ENCODE measurements at places on chromosomes 1 and 21. TPM values are rescaled to one million over a fixed set of nuclear protein-coding genes. Genes with fewer than 3 reads are reported as not detected.
A peak's percentile ranks its signal among the peaks of the same experiment; 100 is the strongest.

- DNase-seq: no peak
Observed at GRCh38 chr1:41738475-41738874, 180.2 kb downstream of the HIVEP3 start.

DNA sequence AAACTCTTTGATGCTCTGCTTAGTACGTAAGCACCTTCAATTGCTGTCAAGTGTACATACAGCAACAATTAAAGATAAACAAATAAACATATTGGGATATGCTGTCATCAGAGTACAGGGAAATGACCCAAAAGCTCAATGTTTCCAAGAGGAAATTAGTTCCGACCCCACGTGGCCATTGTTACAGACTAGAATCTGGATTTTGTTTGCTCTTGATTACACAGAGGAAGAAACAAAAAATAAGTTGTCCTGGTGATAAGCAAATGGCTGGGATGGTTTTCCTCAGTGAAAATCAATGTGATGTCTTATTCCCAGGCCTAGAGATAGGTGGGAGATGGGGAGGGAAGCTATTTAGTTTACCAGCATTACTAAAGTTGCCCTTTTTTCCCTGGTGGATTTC, 113.0 kb upstream of the UBE2U start:
- DNase-seq: no peak

The CRYBG2 gene
- 7.0 TPM for total RNA-seq

DNA sequence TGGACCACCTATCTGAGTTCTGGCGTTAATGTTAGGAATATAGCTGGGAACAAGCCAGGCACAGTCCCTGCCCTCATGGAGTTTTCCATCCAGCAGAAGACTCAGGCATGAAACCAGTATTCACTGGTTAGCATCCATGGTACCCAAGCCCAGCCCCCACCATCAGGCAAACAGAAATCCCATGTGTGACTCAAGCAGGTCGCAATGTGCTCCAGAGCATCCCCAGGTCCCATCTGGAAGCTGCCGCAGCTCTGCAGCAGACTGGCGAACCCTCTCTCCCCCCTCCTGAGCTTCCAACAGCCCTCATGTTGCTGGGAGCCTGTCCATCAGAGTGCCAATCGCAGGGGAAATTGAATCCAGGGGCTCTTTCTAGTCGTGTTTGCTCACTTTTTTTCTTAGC, 174.2 kb downstream of the RRAGC start:
- no peak for DNase-seq

The CENPF gene
- 16.9 TPM for total RNA-seq

DNA sequence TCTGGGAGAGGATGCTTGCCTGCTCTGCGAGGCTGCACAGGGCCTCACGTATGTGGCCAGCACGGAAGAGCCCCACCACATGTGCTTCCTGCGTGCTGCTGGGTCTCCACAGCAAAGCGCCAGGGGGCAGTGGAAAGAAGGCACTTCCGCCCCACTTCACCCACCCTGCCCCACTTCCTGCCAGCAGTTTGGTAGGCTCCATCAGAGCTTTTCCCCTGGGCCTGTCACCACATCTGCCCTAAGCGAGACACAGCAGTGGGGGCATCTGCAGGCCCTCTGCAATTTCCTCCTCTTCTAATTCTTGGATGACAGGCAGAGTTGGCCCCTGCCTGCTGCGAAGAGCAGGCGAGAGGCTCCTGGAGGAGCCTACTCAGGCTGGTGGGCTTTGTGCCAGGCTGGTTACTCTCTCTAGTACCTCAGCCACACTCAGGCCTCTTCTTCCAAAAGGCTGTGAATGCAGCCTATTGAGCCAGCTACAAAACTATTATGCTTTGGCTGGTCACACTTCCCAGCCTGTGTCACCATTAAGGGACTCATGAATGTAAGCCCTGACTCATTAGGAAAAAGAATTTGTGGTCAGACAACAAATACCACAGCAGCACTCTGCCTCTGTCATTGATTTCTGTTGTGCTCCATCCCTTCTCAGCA, 25.0 kb downstream of the CD244 start:
- peak; percentile 28 for DNase-seq

- DNase-seq: no peak
Observed at GRCh38 chr21:16055014-16055413, 325.2 kb downstream of the USP25 start.

- no peak for DNase-seq
Observed at GRCh38 chr1:239237912-239238311, 148.5 kb upstream of the CHRM3 start.

GRCh38 chr1:220691053-220691684, 1.0 kb downstream of the C1orf115 start:
- DNase-seq: no peak

DNA sequence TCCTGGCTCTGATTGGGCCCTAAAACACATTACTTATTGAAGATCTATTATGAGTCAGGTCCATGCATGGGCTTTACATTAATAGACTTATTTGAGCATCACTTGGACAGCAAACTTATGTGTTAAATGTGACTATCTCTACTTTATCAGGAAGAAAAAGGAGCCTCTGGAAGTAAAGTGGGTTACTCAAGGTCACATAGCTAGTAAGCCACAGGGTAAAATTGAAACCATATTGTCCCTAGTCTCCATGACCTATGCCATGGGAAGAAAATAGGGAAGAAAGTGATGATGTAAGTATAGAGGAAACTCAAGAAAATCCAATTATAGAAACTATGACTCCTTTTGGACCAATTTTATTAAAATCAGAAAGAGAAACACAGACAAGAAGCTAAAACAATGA, 555.3 kb downstream of the NUF2 start:
- DNase-seq: no peak

- DNase-seq: no peak
Observed at GRCh38 chr1:109819906-109820305, 56.2 kb upstream of the EPS8L3 start.

DNA sequence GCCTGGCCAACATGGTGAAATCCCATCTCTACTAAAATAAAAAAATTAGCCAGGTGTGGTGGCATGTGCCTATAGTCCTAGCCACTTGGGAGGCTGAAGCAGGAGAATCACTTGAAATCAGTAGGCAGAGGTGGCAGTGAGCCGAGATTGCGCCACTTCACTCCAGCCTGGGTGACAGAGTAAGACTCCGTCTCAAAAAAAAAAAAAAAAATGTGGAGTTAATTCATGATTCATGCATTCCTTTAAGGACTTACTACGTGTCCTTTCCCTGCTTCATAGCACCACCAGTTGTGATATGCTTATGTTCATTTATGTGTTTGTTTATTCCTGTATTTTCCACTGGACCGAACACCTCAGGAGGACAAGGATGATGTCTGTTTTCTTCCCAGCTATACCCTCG, 12.7 kb upstream of the PRELP start:
- DNase-seq: peak; percentile 44

GRCh38 chr1:192844360-192844759, 35.5 kb downstream of the RGS2 start:
- no peak for DNase-seq

- peak; percentile 57 for DNase-seq
Observed at GRCh38 chr1:197180252-197180878, 33.9 kb upstream of the ASPM start.

The SLAMF9 gene
- 1.9 TPM for total RNA-seq

DNA sequence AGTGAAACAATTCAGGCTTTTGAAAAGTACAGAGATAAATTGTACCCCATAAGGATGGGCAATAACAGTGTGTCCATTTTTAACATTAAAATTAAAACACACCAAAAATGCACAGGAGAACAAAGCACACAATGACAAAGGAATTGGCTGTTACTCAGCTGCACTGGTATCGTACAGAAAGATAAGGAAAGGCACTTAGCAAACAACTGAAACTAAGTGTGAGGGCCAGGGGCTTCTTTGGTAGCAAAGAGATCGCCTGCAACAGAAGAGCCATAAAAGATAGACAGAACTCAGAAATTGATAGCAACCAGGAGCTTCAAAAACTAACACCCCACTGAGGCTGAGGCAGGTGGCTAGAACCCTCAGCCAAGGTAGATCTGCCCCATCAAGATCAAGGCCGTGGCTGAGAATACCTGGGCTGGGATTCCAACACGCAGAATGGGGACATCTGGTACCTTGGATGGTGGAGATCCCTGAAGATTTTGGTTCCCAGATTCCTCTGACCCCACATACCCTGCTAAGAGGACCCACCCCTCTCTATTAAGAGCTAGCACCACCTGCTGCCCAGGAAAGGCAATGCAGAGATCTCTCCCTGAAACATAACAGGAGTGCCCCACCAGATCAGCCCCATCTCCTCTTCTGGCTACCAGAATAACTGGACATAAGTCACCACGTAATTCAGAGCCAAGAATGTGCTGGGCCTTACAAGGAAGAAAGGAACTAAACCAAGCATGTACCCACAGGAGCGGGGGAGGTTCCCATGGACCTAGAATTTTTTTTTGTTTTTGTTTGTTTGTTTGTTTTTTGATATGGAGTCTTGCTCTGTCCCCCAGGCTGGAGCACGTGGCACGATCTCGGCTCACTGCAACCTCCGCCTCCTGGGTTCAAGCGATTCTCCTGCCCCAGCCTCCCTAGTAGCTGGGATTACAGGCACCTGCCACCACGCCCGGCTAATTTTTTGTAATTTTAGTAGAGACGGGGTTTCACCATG, 16.2 kb downstream of the PLEKHO1 start:
- no peak for DNase-seq

GRCh38 chr1:166836733-166837132, 2.5 kb upstream of the POGK start:
- DNase-seq: no peak

GRCh38 chr1:44539991-44540730, 134.1 kb downstream of the TMEM53 start:
- no peak for DNase-seq

GRCh38 chr1:18066576-18066975, 41.0 kb upstream of the IGSF21 start:
- no peak for DNase-seq

DNA sequence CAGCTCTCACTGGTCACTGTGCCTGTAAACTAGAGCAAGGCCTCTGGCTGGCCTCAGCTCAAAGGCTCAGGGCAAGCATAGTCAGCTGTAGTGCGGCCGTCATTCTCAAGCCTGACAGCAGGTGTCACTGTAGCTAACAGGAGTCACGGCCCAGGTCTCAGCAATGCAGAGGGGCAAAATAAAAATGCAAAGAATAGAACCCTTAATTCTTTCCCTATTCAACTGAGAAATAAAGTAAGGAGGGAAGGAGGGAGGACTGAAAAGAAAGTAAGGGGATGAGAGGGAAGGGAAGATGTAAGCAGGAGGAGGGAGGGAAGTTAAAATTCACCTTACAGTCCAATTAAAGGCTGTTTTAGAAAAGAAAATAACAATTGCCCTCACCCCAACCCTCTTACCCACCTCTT, 106.1 kb downstream of the KIAA0319L start:
- DNase-seq: peak; percentile 83

The ELF3 gene
- 4.3 TPM for total RNA-seq

The S100A7A gene
- total RNA-seq: 2.9 TPM

DNA sequence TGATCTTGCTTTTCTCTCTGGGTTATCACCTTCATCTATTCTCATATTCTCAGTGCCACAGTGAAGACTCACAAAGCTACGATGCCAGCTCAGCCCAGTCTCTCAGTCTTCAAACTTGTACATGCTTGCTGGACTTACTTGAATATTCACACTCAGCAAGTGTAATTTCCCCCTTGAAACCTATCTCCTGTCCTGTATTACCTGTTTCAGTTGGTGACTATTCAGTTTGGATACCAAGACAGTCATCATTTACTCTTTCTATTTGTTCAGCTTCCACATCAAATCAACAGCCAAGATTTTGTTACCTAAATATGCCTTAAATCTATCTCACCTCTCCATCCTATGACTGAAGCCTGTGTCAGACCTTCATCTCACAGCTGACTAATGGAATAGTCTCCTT, 209.7 kb downstream of the LRRC7 start:
- no peak for DNase-seq

DNA sequence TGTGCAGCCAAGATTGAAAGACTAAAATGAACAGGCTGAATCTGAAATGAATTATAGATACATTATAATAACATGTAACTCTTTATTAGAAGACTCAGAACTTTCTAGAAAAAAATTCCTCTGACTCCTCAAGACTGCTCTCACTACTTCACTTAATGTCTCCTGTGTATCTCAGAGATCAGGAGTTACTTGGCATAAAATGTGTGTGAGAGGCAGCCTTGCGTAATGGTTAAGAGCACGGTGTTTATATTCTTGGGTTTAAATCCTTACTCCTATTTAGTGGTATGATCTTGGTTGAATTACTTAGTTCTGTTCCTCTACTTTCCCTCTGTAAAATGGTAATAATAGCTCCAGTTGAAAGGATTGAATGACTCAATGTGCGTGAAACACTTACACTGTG, 634.9 kb downstream of the LTN1 start:
- DNase-seq: no peak

The S100A3 gene
- not detected for total RNA-seq

The PKP1 gene
- total RNA-seq: 21.9 TPM

- DNase-seq: peak; percentile 86
Observed at GRCh38 chr21:16330082-16330907, 600.5 kb downstream of the USP25 start.

DNA sequence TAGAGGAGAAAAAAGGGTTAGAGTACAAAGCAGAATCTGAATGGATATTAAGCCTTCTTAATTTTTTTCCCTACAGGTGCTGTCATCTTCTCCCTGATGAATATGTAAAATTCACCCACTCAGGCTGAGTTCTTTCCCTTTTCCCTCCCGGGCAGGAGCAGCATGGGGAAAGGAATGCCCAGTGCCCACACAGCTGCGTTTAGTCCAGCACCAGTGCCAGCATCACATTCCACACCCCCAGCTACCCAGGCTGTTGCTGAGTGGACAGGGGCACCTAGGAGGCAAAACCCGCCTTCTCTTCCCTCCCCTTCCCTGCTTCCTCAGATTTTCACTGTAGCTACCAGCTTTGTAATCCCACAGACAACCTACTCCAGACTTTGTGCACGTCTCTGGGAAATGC, 3.4 kb upstream of the CADM3 start:
- DNase-seq: no peak

DNA sequence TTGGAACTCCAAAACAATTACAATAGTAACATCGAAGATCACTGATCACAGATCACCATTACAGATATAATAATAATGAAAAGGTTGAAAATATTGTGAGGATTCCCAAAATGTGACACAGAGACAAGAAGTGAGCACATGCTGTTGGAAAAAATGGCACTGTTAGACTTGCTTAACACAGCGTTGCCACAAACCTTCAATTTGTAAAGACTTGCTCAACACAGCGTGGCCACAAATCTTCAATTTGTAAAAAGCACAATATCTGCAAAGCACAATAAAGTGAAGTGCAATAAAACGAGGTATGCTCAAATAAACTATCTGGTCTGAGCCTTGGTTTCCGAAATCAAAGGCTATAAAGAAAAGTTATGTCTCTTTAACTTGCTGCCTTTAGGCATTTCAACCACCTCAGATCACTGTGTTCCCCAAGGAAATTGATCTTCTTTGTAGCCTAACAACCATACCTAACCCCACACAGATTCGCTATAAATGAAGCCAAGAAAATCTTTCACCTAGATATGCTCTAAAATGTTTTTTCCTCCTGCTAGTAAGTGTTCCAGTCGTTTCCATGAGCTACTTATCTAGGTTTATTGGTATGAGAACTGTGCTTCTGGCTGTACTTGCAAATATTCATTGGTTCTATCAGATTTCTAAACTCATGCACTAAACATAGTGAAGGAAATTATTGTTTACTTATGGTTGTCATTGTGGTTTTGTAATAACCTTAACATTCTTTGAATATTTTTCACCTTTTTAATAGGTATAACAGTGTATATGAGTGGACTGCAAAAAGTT, 13.1 kb upstream of the LPGAT1 start:
- no peak for DNase-seq
